Activated T-cell treated with anti-CD3 and anti-CD28 coated beads for 48 hours (primary cell): ENCODE measurements at places on chromosomes 1 and 21.

GRCh38 chr1:172909606-172910326, 141.0 kb downstream of the TNFSF18 start:
- no peak for DNase-seq

DNA sequence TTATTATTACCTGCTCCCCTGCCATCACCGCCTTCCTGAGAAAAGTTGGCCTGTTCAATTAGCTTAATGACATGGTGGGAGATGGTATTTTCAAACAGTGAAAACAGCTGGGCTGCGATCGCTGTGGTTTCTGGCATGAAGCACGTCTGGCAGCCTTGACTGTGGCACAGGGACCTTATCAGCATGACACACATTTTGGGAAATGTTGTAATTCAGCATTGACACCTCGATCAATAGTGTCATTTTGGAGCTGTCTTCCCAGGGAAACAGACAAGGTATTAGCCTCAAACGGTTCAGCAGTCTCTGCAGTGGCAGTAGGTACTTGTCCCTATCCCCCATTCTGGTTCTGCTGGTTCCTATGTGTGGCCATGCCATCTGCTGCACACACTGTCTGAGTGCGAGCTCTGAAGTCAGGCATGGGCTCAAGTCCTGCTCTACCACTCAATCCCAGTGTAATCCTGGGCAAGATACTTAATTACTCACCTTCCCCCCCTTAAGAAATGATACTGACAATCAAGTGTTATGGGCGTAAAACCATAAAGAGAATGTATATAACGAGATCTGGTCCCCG, 154.5 kb upstream of the KCND3 start:
- DNase-seq, result no peak

GRCh38 chr21:27045281-27045985, 78.5 kb upstream of the ADAMTS5 start:
- DNase-seq, result no peak

DNA sequence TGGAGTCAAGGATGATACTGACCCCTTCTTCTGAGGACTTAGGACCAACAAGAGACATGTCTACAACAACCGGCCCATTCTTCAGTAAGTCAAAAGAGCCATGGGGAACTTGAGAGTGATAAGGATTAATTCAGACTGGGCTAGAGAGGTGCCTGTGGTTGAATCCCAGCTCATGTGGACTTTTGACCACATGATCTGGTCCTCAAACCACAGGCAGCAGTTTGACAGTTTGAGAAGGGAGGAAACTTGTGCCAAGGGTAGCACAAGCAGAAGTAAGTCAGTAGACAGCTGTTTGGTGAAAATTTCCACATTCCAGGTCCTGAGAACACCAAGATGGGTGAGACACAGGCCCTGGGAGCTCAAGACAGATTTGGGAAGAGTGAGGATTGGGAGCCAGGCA, 19.8 kb downstream of the SH3BP5L start:
- DNase-seq, result no peak

DNA sequence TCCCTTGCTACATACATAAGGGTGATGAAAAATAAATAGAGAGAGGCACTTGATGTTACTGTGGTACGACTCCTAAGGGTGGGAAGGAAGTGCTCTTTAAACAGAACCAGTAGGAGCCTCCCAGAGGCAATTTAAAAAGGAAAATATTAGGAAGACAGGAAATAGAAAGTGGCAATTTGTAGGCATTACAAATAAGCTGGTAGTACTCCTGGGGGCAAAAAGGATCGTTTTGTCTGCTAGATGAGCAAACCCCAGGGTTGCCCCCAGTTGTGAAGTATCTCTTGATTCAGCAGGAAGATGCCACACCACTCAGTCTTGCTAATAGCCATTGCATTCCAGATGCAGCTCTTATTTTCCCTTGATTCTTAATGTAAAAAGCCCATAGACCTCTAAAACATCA, 303.0 kb downstream of the NTNG1 start:
- DNase-seq, result no peak

GRCh38 chr21:37398697-37399096, 32.1 kb downstream of the DYRK1A start:
- DNase-seq, result no peak

DNA sequence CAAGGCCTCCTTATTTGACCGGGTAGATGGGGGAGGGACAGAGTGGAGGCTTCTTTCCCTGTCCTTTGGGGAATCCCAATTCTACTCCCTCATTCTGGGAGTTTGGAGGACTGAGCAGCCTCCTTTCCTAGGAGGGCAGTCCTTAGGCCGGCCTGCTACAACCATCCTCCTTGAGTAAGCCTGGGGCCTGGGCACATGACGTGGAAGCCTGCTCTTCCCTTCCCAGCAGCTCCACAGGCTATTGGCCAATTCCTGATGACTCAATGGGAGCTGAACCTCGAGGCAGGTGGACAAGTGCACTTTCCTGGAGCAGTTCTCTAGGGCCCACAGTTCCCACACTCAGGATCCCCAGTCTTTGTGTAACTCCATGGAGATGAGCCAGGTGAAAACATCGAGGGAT, 3.1 kb downstream of the KCNA10 start:
- no peak for DNase-seq

DNA sequence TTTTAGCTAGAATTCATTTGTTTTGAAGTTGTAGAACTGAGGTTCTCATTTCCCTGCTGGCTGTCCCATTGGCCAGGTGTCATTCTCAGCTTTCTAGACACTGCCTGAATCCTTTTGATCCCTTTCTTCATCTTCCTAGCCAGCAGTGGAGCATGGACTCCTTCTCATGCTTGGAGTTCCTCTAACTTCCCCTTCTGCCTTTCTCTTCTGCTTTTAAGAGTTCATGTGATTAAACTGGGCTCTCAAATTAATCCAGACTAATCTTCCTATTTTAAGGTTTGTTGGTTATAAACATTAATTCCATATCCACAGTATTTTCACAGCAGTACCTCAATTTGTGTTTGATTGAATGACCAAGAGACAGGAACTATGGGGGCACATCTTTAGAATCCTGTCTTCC, 52.3 kb downstream of the ADAMTS5 start:
- DNase-seq, result no peak

- no peak for DNase-seq
Observed at GRCh38 chr1:5150191-5150590, 495.8 kb downstream of the AJAP1 start.

- no peak for DNase-seq
Observed at GRCh38 chr1:87389011-87389410, 60.3 kb downstream of the LMO4 start.

DNA sequence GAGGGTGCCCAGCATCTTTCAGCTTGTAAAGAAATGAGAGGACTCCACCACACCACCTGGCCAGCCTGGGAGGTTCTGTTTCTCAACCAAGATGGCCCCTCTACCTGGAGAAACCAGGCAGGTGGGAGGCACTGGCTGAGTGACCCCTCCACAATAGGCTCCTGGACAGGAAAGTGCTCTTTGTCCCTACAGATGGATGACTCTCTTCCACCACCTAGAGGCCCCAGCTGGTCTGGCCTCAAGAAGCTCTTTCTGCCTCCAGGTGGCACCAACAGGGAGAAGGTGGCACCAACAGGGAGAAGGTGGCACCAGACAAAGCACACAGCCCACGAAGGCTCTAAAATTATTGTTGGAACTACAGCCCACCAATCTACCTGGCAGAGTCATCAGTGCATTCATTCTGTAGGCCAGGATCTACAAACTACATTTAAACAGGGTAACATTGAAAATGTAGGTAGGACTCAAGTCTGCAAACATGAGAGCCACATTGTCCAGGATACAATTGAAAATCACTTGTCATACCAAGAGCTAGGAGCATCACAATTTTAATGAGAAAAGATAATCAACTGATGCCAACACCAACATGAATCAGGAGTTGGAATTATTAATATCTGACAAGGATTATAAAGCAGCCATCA, 14.4 kb downstream of the TMPRSS3 start:
- no peak for DNase-seq

DNA sequence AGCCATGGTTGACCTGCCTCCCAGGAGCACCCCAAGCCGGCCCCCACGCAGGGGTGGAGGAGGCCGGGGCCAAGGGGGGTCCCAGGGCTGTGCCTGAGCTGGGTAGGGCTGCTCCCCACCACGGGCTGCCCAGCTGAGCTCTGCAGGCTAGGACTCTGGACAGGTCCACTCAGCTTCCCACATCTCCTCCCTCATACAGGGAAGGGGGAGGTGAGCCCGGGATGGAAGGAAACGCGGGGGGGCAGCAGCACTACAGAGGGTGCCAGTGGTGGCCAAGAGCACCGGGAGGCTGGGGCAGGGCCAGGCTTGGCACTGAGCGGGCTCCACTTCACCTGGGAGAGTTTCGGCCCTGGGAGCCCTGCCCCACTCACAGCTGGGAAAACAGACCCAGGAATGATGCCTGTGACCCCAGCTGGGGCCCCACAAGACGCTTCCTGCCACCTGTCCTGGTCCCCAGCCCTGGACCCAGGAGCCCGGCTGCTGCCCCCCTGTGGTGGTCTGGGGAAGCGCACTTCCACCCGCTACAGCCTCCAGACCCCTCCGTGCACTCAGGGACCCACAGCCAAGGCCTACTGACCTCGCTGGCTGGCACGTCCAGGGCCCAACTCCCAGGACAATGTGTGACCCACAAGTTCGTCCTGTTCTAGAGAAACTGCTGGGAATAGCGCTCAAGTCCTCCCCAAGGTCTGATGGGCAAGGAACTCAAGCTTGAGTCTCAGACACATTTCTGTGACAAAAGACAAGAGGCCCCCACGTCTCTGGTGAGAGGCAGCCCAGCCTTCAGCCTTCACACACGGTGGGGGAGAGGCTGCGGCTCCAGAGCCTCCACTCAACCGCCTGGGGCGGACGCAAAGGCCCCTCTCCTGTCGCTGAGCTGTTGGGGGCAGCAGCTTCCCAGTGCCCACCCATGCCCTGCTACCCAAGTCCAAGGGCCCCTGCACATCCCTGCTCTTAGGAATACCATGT, 3.0 kb downstream of the AURKAIP1 start:
- DNase-seq, result peak; percentile 78

GRCh38 chr1:178282949-178283367, 189.1 kb downstream of the RASAL2 start:
- DNase-seq, result no peak

GRCh38 chr1:166671627-166672026, 167.6 kb upstream of the POGK start:
- no peak for DNase-seq

DNA sequence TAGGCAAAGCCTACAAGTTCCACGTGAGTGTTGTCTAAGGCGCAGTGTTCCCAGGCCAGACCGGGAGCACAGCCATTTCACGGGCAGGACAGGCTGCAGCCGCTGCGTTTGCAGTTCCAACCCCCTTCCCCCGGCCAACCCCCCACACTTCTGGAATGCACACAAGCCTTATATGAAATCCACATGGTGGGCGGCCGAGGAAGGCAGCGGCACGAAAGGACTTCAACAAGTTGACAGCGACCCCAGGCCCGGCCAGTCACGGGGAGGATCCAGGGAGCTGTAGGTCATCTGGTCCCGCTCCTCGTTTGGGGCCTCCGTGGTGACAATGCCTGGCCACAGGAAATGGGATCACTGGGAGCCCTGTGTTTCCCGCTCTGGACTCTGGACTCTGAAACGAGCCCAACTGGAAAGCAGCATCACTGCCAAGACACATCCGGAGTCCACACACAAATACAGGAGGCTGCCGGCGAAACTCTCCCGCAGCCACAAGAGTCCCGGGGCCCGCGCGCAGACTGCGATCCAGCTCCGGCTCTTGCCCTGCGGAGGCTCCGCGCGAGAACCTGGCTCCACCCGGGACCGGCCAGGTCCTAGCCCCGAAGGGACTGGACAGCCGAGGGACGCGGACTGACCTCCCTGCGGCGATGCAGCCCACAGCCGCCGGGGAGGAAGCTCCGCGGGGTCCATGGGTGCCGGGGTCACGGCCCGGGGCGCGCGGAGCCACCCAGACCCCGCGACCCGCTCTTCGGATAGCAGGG, 794 bp downstream of the NID1 start:
- no peak for DNase-seq

- no peak for DNase-seq
Observed at GRCh38 chr1:227215863-227216510, 102.3 kb downstream of the CDC42BPA start.

- no peak for DNase-seq
Observed at GRCh38 chr1:169868978-169869377, 24.7 kb downstream of the SCYL3 start.

DNA sequence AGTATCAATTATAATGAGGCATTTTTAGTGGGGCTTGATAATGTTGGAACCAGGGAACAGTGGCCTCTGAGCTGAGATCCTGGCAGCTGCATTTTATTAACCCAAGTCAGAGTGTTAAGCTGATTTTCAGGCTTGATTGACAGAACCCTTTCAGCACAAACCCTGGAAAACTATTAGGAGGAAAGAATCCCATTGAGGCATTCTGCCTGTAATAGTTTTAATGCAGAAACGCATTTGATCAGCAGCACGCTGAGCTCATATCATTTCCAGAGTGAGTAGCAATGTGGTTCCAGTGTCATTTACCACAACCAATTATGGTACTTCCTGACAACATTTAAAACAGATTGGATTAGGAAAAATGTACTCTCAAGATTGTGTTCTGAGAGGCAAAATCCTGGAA, 78.3 kb upstream of the BARHL2 start:
- no peak for DNase-seq

GRCh38 chr1:79646880-79647279, 640.4 kb upstream of the ADGRL4 start:
- DNase-seq, result no peak

GRCh38 chr21:28334407-28334806, 658.3 kb downstream of the LTN1 start:
- DNase-seq, result peak; percentile 0

DNA sequence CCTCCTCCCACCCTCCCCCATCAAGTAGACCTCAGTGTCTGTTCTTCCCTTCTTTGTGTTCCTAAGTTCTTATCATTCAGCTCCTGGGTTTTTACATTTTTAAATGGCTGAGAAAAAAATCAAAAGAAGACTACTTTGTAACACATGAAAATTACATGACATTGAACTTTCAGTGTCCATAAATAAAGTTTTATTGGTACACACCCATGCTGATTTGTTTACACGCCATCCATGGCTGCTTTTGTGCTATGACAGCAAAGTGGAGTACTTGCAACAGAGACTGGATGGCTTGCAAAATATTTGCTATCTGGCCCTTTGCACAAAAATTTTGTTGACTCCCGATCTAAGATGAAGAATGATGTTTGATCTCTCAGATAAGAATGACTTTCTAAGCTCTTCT, 171.4 kb downstream of the PRDM2 start:
- no peak for DNase-seq

DNA sequence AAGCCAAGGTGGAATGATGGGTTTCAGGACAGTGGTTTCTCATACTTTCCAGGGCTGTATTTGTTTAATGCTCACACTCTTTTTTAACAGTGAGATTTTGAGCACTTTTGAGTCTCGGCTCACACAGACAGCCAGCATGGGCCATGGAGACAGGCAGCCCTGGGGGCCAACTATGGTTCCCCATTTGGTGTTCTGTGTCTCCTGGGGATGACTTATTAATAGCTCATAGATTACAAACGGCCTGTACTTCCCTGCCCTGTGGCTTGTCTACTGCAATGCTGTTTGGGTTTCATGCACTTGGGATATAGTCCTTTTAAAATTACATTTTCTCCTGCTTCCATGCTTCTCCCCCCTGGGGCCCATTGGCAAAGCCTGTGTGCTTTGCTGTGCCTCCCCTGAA, 178.3 kb downstream of the KCNJ6 start:
- no peak for DNase-seq
